Fibroblast of the aortic adventitia (primary cell): ENCODE measurements at places on chromosomes 1 and 21. TPM values are rescaled to one million over a fixed set of nuclear protein-coding genes. Genes with fewer than 3 reads are reported as not detected.

Gene WDR26
- 57.7 and 88.6 TPM in 2 replicates for total RNA-seq

Gene FCRL4
- not detected in 2 replicates for total RNA-seq

Gene OR10K2
- not detected in 2 replicates for total RNA-seq

Gene F3
- 6.9 and 24.0 TPM in 2 replicates for total RNA-seq

Gene DNMT3L
- total RNA-seq = not detected in 2 replicates

Gene TMEM35B
- total RNA-seq = 17.8 and 31.6 TPM in 2 replicates

Gene PFDN2
- 39.9 and 50.2 TPM in 2 replicates for total RNA-seq

Gene FNBP1L
- total RNA-seq = 15.0 and 22.9 TPM in 2 replicates

Gene FAM163A
- not detected in 2 replicates for total RNA-seq

Gene GBP7
- total RNA-seq = not detected in 2 replicates

Gene ABCB10
- total RNA-seq = 13.1 and 16.8 TPM in 2 replicates

Gene DCDC2B
- not detected in 2 replicates for total RNA-seq

Gene CBR3
- 27.9 and 29.4 TPM in 2 replicates for total RNA-seq

Gene CA6
- not detected in 2 replicates for total RNA-seq

Gene BNIPL
- 0.18 and 0.33 TPM in 2 replicates for total RNA-seq

Gene TNFSF4
- total RNA-seq = 0.49 and 2.0 TPM in 2 replicates

Gene CFHR4
- total RNA-seq = under 0.01 TPM in 1 of 2 replicates, not detected in the other

Gene PBX1
- total RNA-seq = 66.1 and 95.6 TPM in 2 replicates

Gene RNU1-4
- total RNA-seq = under 0.01 and 2,882 TPM in 2 replicates

Gene HSD3B2
- not detected in 2 replicates for total RNA-seq

Gene GJA5
- total RNA-seq = 0.74 TPM in 1 of 2 replicates, not detected in the other

Gene SPRR2B
- total RNA-seq = not detected in 2 replicates

Gene PWP2
- 0.98 and 4.0 TPM in 2 replicates for total RNA-seq

Gene SLC1A7
- 0.41 and 3.8 TPM in 2 replicates for total RNA-seq

Gene TINAGL1
- 1.2 and 99.8 TPM in 2 replicates for total RNA-seq

Gene AGMAT
- 0.16 and 1.4 TPM in 2 replicates for total RNA-seq

Gene KRTAP10-9
- not detected in 2 replicates for total RNA-seq

Gene CD1B
- total RNA-seq = not detected in 2 replicates

Gene MPL
- total RNA-seq = not detected in 2 replicates

Gene SYTL1
- total RNA-seq = 0.09 TPM in 1 of 2 replicates, not detected in the other

Gene MYOG
- total RNA-seq = not detected in 2 replicates

Gene AIRE
- not detected in 2 replicates for total RNA-seq

Gene PRAMEF25
- not detected in 2 replicates for total RNA-seq

Gene BATF3
- 4.8 TPM in 1 of 2 replicates, not detected in the other for total RNA-seq

Gene C1orf94
- total RNA-seq = not detected in 2 replicates

Gene IPO9
- total RNA-seq = 14.8 and 29.2 TPM in 2 replicates

Gene FAM167B
- 1.4 and 2.1 TPM in 2 replicates for total RNA-seq

Gene PRPF38A
- total RNA-seq = 8.7 and 12.4 TPM in 2 replicates

Gene STUM
- 0.98 TPM in 1 of 2 replicates, not detected in the other for total RNA-seq

Gene LCE2C
- total RNA-seq = not detected in 2 replicates

Gene MRPL24
- total RNA-seq = 19.0 and 42.8 TPM in 2 replicates

Gene CEP104
- 16.9 and 24.9 TPM in 2 replicates for total RNA-seq

Gene MAP3K6
- 13.0 and 18.2 TPM in 2 replicates for total RNA-seq

Gene SPRTN
- total RNA-seq = 17.2 and 33.6 TPM in 2 replicates

Gene SERINC2
- total RNA-seq = 5.4 TPM in 1 of 2 replicates, not detected in the other

Gene AMY2B
- total RNA-seq = 10.1 and 17.1 TPM in 2 replicates

Gene PIGR
- not detected in 2 replicates for total RNA-seq

Gene PRAMEF18
- not detected in 2 replicates for total RNA-seq

Gene WNT9A
- 0.41 and 0.99 TPM in 2 replicates for total RNA-seq

Gene S100A5
- total RNA-seq = 0.99 TPM in 1 of 2 replicates, not detected in the other

Gene INSRR
- 0.08 TPM in 1 of 2 replicates, not detected in the other for total RNA-seq

Gene DYRK3
- total RNA-seq = 19.7 and 27.7 TPM in 2 replicates

Gene C8A
- total RNA-seq = not detected in 2 replicates

Gene PGLYRP4
- total RNA-seq = not detected in 2 replicates
